Fibroblast of upper back skin (primary cell): ENCODE measurements at places on chromosomes 7 and 10.
A peak's percentile ranks its signal among the peaks of the same experiment; 100 is the strongest.

DNA sequence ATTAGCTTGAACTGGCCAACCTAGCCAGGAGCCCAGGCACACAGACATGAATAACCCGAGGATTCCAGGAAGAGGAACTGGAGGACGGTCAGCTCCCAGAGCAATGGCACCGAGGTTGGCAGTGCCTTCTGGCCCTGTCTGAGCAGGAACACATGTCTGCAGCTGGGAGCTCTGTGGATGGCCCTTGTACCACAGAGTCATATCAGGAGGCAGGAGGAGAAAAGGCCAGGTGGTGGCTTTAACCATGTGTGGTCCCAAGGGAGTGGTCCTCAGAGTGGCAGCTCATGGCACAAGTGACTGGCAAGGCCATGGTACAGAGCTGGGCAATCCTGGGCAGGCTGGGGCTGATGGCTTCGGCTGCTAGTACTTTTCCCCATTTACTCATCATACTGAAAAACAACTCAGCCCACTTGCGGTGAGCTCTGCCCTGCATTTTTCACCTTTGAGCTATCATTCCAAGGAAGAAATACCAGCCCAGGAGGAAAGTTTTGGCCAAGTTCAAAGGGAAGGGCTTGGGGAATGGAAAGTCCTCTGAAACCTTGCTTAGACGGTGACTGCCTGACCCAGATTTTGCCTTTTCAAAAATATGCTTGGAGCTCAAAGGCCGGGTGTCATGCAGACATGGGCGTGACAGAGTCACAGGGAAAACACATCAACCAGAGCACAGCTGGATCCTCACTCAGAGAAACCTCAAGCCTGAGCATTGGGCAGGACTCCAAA lies 25.7 kb upstream of the LOXL4 start:
- peak; percentile 34 for DNase-seq

- DNase-seq = peak; percentile 90
Observed at GRCh38 chr7:117019786-117020590, 66.7 kb downstream of the ST7 start.

DNA sequence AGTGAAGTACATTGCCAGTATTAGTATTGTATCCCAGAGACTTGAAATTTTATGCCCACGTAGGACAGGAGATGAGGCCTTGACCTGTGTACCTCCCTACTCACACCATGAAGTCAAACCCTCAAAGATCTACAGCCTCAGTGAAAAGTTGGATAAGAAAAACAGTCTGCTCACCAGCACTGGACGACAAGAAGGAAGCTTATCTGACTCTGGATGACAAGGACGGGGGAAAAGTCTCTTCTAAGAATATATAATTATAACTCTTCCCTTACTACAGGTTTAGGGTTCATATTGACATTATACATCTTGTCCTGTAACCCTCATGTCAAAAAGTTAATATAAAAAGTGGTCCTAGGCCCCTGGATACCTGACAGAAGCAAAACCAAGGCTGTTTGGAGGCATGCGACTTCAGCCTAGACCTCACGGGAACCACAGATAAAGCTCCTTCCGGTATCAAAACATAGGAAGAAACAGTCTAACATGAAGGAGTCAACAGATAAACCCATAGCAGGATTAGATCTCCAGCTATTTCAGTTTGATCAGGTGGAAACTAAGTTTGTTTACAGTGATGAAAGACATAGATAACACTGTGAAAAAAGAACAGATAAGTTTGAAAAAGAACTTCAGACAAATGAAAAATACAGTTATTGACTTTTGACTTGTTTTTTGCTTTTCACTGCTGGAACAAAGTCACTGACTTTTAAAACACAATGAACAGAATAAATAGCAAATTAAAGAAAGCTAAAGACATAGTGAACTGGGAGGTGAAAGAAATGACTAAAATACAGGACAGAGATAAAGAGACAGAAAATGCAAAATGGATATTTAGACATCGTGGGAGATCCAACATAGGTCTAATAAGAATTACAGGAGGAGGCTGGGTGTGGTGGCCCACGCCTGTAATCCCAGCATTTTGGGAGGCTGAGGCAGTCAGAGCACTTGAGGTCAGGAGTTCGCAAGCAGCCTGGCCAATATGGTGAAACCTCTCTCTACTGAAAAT lies 145.9 kb downstream of the PHTF2 start:
- no peak for DNase-seq

DNA sequence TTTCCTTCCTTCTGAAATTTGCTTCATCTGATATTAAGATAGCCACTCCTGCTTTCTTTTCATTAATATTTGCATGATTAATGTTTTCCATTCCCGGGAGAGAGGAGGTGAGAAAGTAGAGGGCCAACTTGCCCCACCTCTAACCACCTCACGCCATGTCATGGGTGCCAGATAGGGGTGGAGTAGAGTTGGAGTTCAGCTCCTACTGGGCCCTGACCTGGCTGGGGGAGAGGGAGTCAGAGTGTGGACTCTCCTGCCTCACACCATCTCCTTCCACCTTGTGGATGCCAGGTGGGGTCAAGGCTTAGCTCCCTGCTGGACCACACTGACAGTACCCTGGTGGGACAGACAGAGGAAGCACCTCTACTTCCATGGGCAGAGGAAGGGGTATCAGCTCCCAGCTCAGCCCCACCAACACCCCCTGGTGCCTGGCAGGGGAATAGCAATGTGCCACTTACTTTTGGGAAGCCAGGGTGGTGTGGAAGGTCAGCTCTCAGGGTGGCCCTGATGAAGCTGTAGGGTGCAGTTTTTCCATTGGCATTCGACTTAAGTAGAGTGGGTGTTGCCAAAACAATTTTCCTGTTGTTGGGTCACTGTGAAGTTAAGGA lies 28.0 kb downstream of the CHST12 start:
- no peak for DNase-seq

DNA sequence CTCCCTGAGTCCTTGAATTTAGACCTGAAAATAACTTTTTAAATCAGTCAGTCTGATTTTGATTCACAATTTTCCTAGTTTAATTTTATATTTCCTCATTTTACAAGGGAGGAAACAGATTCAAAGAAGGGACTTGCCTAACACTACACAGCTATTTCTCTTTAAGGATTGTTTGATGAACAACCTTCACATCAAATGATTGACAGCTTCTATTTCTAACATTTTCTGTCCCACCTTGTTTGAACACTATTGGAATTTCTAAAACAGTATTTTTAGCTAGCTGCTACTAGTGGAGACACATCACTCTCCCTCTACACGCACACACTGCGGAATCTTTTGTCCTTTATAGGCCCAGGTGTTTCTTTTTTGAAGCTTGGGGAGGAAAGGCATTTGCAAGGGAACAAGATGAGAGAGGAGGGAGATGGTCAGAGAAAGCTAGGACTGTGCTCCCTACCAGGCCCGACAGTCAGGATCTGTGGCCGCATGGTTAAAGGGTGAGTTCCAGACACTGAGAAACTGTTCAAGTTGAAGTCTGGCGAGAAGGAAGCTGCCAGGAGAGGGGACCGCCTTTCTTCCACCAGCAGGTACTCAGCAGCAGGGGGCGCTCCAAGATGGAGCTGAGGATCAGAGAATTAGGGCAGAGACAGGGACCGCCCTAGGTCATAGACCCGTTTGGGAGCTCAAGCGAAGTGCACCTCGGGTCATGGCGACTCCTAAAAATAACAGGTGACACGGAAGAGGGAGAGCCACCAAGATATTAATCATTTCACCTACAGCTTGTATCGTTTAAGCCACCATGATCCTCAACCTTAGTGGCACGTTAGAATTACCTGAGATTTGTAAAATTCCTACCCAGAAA lies 49.7 kb downstream of the DNAJC12 start:
- DNase-seq = peak; percentile 16

GRCh38 chr10:88154596-88155250 lies 291.3 kb downstream of the PTEN start:
- DNase-seq = peak; percentile 68

DNA sequence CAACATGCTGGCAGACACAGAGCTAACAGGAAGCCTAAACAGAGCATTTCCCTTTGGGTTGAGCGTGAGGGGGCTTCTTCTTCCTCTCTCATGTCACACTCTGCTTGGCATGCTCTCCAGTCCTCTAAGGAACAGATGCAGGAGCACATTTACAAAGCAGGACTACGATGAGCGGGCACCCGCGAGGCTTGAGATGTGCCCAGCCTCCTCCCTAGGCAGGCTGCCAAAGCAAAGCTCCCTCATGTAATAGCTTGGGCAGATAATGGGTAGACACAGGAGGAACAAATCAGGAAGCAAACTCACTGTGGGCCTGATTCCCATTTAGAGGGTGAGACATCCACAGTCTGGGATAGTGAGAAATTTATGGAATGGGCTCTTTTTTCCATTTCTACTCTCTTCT lies 519.1 kb downstream of the NRG3 start:
- DNase-seq = no peak

- DNase-seq = peak; percentile 84
Observed at GRCh38 chr10:60944058-60944909, at the start of gene RHOBTB1. Gene RHOBTB1 (minus strand): TSS chr10:60944185. CDS start chr10:60911542, 32,643 bp downstream.

DNA sequence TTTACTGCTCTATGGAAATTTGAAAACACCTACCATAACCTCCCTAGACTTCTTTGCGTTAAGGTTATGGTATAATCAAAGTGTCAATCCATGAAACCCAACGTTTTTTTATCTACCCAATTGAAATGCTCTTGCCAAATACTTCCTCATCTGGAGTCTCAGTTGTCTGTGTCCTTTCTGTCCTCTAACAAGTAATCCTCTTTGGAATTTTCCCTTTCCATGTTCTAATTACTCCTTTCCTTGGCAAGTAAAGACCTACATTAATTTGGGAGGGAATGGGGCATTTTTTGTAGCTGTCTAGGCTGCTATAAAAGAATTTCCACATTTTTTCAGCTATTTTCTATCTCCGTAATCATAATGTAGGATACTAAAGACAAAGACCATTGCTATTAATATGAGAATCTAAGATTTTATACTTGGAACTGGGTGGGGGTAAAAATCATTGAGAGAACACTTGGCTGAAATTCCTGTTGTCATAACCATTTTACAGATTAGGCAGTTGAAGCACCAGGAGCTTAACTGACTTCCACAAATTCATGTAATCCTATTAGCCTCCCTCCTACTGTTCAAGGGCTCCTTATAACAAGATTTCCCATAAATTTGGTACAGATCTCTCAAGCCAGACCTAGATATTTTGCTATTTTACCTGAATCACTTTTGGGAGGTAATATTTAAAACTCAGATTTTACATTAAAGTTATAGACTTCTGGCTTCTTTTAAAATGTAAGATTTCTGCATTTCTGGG lies 1307.6 kb downstream of the XPNPEP1 start:
- DNase-seq = no peak

DNA sequence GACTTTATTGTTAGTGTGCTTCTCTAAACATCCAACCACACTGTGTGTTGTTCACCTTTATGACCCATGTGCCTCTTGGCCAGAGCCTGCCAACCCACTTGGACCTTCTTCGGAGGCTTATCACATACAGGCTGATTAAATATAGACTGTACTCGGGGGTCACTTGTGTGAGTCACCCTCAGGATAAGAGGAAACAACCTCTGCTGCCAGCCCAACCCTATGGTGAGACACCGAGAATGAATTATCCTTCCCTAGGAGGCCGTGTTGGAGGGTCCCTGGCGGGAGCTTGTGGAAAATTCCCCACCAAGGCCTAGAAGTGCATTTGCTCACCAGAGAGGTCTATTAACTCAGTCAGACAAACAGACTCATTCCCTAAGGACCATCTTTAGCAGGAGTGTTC lies 63.0 kb downstream of the FAS start:
- no peak for DNase-seq

DNA sequence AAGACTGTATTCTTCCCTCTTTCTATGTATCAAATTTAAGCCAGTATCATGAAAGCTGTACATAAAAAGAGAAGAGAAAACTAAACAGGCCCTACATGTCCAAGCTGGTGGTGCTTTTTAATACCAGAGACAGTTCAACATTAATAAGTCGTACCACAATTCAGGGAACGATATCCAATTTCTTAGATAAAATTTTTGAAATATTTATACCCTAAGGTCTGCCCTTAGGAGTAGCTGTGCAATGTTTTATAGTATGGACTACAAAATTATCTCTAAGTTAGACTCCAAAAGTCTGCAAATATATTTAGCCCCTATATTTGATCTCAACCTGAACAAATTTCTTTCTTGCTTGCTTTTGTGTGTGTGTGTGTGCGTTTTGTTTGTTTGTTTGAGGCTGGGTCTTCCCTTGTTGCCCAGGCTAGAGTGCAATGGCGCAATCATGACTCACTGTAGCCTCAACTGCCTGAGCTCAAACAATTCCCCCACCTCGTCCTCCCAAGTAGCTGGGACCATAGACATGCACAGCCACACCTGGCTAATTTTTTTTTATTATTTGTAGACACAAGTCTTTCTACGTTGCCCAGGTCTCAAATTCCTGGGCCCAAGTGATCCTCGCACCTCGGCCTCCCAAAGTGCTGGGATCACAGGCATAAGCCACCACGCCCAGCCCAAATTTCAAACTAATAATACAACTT lies 13.2 kb downstream of the ARHGAP19 start:
- peak; percentile 18 for DNase-seq

DNA sequence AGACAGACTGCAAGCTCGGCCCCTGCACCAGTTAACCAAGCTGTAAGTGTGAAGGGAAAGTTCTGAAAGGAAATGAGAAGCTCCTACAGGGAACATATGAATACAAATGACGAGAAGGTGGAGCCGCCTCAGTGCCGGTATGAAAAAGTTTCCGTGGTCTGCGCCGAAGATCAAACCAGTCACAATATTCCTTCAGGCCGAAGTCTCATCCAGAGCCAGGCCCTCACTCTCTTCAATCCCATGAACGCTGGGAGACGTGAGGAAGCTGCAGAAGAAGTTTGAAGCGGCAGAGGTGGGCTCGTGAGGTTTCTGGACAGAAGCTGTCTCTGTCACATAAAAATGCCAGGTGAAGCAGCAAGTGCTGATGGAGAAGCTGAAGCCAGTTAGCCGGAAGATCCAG lies 71.9 kb downstream of the CFAP46 start:
- no peak for DNase-seq
